ENCODE measurements at places on chromosomes 12 and 14.

GRCh38 chr12:632102-632696 lies 31.0 kb downstream of the NINJ2 start:
- DNase-seq: no peak

GRCh38 chr12:51531978-51532497 lies 59.0 kb upstream of the SCN8A start:
- peak; percentile 88 for DNase-seq

DNA sequence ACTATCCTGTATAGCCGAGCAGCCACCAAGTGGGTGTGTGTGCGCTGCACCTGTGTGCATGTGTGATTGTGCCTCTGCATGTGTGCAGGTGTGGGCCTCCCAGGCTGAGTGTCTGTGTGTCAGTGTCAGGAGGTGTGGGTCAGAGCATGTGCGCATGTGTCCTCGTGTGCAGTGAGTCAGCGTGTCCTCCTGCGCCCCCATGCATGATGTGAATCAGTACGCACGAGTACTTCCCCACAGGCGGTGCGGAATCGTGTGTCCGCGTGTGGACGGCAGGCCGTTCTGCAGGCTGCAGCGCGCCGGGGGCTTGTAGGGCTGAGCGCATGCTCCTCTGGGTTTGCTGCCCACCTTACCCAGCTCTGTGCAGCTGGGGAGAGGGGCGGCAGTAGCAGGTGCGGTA lies 34.2 kb downstream of the DTX1 start:
- no peak for DNase-seq

GRCh38 chr14:25351269-25351668 lies 301.3 kb upstream of the STXBP6 start:
- no peak for DNase-seq

GRCh38 chr12:105729926-105730325 lies 399.4 kb downstream of the C12orf75 start:
- no peak for DNase-seq

DNA sequence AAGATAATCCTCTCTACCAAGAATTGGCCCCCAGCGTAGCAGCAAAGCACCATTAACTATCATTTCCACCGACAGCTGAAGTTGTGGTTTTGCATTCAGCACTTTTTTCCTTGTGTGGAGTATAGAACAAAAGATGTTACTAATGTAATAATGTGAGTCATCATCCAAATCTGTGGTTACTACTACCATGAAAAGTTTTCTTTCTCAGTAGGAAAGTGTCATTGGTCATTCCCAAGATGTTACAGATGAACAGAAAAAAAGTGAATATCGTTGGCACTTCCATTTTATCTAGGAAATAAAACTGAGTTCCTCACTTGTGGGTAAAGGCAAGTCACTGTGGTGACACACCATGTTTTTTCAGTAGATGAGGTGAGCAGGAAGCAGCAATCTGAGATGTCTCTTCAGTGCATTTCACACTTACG lies 30.3 kb upstream of the IFNG start:
- peak; percentile 43 for DNase-seq

DNA sequence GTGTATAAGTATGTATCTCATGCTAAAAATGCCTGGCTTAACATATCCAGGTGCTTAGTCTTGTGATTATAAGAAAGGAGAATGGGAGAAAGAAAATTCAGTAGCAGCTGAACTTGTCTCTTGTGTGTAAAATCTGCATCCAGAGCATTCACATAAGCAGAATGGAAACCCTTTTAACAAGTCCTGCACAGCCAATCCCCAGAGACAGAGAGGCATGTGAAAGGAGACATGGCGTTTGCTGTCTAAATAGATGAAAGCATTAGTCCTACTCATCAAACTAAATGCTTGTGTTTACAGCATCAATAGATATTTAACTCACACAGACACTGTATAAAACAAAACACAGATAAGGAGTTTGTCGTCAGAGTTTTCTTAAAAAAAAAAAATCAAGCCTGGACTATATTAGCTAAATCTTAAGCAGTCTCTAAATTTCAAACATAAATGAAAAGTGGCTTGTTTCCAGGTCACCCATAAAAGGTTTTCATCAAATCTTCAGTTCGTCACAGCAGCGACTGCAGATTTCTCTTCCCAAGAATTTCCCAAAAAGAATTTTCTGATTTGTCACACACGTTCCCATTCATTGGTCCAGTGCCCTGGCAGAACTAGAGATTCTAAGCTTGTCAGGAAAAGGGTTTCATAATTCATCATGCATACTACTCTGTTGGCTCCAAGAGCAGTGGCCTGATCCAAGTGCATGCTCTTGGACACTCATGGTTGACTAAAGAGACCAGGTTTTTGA lies 249.2 kb downstream of the BTG1 start:
- no peak for DNase-seq

DNA sequence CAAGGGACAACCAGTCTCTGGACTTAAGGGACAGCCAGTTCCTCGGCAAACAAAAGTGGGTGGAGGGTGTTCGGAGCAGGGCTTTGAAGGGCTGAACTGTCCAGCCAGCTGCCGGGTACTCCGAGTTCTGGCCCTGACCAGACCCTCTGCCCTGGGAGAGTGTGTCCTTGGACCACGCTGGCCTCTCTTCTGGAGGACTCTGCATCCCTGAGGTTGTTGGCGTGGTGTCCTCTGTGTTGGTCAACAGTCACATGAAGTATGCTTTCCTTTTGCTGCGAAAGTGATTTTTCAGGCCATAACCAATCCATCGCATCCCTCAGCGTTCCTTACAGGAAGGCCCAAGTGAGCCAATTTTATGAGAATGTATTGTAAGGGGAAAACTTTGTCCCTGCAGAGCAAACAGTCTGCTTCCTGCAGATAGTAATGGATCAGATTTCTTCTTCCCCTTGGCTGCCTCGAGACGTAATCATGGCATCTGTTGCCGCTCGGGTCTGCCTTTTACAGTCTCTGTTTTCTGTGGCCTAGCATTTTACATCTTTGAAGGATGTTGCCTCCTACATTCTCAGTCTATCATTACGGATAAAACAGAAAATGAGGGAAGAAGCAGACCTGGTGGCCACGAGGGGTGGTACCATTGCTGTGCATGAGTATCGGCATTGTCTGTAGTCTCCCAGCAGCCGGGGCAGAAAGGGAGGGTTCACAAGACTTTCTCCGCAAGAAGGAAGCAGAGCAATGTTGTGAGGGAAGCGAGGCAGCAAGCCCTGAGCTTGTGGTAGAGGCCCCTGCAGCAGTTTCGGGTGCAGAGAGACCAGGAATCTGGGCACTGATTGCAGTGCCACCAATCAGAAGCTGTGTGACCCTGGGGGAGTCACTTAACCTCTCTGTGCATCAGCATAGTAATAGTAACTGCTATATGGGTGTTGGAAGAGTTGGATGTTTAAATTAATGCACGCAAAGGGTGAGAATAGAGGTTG lies 47.4 kb downstream of the SMIM41 start:
- no peak for DNase-seq

DNA sequence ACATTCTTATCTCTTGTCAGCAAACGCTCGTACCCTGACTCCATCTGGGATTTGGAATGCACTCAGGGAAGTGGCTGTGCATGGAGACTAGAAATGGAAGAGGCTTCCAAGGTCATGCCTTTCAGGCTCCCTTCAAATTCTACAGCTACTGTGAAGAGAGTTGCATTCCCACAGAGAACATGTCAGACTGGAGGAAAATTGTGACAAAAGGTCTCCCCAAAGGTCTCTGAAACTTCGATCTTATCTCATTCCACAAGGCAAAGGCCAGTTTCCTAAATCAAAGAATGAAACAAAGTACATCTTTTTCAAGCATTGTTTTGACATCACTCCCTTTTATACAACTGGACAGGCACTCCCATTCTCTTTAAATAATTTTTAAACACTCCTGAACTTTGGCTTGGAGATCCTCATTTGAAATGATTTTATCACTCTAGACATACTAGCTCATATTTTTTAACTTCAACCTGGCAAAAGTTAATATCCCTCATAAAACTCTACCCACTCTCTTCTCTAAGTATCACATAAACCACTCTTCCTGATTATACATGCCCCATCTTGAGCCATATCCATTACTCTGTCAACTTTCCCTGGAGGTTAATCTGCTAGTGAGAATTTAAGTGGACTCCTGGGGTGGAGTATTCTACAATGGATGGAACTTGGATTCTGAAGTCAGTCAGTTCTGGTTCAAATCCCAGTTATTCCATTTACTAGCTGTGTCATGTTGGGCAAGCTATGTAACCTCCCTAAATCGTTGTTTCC lies 218.1 kb upstream of the HMGA2 start:
- DNase-seq: no peak

- no peak for DNase-seq
Observed at GRCh38 chr14:94890785-94891184, 120.9 kb upstream of the GSC start.

- no peak for DNase-seq
Observed at GRCh38 chr12:74370608-74371216, 166.9 kb upstream of the ATXN7L3B start.

DNA sequence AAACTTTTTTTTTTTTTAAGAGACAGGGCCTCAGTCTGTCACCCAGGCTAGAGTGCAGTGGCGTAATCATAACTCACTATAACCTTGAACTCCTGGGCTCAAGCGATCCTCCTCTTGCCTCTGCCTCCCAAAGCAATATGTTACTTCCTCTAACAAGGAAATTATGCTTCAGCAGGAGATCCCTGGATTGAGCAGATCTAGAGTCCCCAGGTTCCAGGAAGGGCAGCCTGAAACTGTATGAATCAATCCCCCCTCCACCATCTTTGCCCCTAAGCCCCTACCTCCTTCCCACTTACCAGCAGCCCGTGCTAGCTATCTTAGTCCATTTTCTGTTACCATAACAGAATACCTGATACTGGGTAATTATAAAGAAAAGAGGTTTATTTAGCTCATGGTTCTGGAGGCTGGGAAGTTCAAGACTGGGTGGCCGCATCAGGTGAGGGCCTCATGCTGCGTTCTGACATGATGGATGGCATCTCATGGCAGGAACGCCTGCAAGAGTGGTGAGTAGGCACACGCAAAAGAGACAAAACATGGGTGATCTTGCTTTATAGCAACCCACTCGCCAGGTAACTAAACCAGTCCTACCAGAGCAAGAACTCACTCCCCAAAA lies 5.0 kb downstream of the TAMALIN start:
- DNase-seq: no peak

- no peak for DNase-seq
Observed at GRCh38 chr14:90828642-90829487, 12.6 kb upstream of the TTC7B start.

- no peak for DNase-seq
Observed at GRCh38 chr12:117582135-117582784, 220.8 kb upstream of the NOS1 start.

Measured in DND-41 (cell line).